ENCODE measurements at places on chromosomes 2 and 18. TPM values are rescaled to one million over a fixed set of nuclear protein-coding genes. Genes with fewer than 3 reads are reported as not detected.

GRCh38 chr2:239768031-239768790 is 256.9 kb downstream of the NDUFA10 start:
- no peak for DNase-seq

DNA sequence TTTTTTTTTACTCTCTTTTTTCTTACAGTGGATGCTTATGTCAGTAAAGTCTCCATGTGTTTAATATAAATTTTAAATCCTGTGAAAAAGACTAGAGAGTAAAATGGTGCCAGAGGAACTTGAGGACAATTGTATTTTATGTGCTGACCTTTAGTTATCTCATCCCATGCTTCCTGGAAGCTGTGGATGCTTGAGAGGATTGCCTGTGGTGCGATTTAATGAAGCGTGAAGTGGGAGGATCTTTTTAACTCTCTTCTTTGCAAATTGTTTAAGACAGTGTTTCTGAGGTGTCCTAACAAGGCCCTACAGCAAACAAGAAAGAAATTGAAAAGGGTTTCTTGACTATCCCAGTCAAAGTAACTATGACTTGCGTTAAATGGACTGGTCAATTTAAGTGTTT is 84.2 kb downstream of the DTNA start:
- DNase-seq: no peak

- DNase-seq: no peak
These were observed 728.7 kb downstream of the CCDC85A start for GRCh38 chr2:56912490-56912889.

GRCh38 chr2:188332619-188333018 is 40.9 kb downstream of the GULP1 start:
- no peak for DNase-seq

- DNase-seq: no peak
These were observed 5.9 kb upstream of the ATP5MC3 start for GRCh38 chr2:175187378-175187777.

DNA sequence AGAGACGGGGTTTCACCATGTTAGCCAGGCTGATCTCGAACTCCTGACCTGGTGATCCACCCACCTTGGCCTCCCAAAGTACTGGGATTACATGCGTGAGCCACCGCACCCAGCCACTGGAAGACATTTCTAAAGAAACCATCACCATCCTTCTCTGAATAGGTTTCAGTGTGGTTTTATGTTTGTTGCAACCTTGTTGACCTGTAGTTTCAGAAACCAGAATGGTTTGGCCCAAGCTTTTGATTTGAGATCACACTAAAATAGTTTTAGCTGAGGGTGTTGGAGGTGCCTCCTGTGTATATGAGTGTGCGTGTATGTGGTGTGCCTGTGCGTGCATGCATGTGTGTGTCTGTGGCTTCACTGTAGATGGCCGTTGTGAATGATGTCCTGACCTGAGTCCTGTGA is 26.2 kb downstream of the INPP4A start:
- DNase-seq: no peak

- DNase-seq: no peak
These were observed 4.1 kb downstream of the CYTIP start for GRCh38 chr2:157439824-157440186.

GRCh38 chr2:58207189-58207588 is 33.9 kb downstream of the FANCL start:
- no peak for DNase-seq

- no peak for DNase-seq
These were observed 3.5 kb downstream of the MXD1 start for GRCh38 chr2:69918401-69918800.

GRCh38 chr2:134973241-134974138 is 54.9 kb downstream of the CCNT2 start:
- no peak for DNase-seq

DNA sequence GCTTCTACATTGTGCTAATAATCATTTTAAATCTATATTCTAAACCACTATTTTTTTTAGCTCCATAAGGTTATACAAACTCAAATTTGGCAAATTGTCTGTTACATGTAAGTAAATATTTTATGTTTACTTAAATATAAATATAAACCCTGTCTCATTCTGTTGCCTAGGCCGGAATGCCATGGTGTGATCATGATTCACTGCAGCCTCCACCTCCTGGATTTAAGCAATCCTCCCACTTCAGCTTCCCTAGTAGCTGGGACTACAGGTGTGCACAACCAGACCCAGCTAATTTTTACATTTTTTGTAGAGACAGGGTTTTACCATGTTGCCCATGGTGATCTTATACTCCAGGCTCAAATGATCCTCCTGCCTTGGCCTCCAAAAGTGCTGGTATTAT is 124.7 kb downstream of the MEIS1 start:
- DNase-seq: no peak

GRCh38 chr2:170563401-170563800 is 151.7 kb upstream of the SP5 start:
- DNase-seq: no peak

DNA sequence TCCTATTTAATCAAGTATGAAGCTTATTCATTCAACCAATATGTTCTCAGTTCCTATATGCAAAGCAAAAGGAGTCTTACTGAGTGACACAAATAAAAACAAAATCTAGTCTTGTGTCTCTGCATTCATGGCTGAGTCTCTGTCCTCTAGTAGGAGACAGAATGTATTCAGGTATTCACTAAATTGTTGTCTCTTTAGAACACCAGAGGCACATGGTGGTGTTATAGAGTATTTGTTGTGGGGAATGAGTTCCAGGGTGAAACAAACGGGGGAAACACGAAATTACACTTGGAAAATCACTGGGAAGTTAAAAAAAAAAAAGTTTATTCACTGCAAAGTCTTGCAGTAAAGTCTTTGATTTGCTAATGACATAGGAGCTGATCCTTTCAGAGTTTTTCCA is 131.7 kb upstream of the FSHR start:
- DNase-seq: no peak

GRCh38 chr18:50439460-50440015 is 64.7 kb downstream of the SKA1 start:
- no peak for DNase-seq

GRCh38 chr18:9130806-9131205 is 5.8 kb upstream of the ANKRD12 start:
- no peak for DNase-seq

- no peak for DNase-seq
These were observed 31.5 kb upstream of the LGALSL start for GRCh38 chr2:64422466-64422865.

The LINC00305 gene
- total RNA-seq: not detected

The AKAIN1 gene
- total RNA-seq: not detected

The DHRS9 gene
- total RNA-seq: not detected

The CCL20 gene
- not detected for total RNA-seq

The SLC9A4 gene
- total RNA-seq: 0.07 TPM

The FOXI3 gene
- 0.60 TPM for total RNA-seq

The GAREM1 gene
- total RNA-seq: 9.0 TPM

The AFG3L2 gene
- 46.7 TPM for total RNA-seq

The NEU4 gene
- total RNA-seq: 0.22 TPM

The TRIM54 gene
- not detected for total RNA-seq

The TMEM182 gene
- 5.8 TPM for total RNA-seq

The SNX17 gene
- total RNA-seq: 86.6 TPM

The AP1S3 gene
- total RNA-seq: 14.3 TPM

The SIGLEC15 gene
- 0.19 TPM for total RNA-seq
